ENCODE measurements at places on chromosomes 7 and 10. TPM values are rescaled to one million over a fixed set of nuclear protein-coding genes. Genes with fewer than 3 reads are reported as not detected.

Gene ACTL6B
- not detected for total RNA-seq

Gene AGBL3
- total RNA-seq: 1.0 TPM

Gene TMEM139
- 7.8 TPM for total RNA-seq

Gene MUC12
- not detected for total RNA-seq

Gene EBLN1
- total RNA-seq: not detected

Gene SPDYE2
- total RNA-seq: not detected

Gene FRAT1
- total RNA-seq: 8.2 TPM

Gene GPR15LG
- total RNA-seq: 25.8 TPM

Gene OLAH
- 6.0 TPM for total RNA-seq

Gene DRGX
- not detected for total RNA-seq

Gene HECW1
- total RNA-seq: not detected

Gene SSBP1
- total RNA-seq: 109 TPM

Gene CALHM1
- not detected for total RNA-seq

Gene UCMA
- total RNA-seq: not detected

Gene FXYD4
- total RNA-seq: not detected

Gene EIF3B
- 165 TPM for total RNA-seq

Gene BAMBI
- 4.0 TPM for total RNA-seq

Gene CALHM3
- total RNA-seq: not detected

Gene MMRN2
- 50.8 TPM for total RNA-seq

Gene EIF5AL1
- 0.38 TPM for total RNA-seq

Gene ARMC3
- not detected for total RNA-seq

Gene SORCS1
- total RNA-seq: 2.2 TPM

Gene CREB5
- 15.0 TPM for total RNA-seq

Gene RPEL1
- not detected for total RNA-seq

Gene CLEC2L
- total RNA-seq: not detected

Gene TSPAN13
- total RNA-seq: 8.8 TPM

Gene SYNPO2L
- total RNA-seq: not detected

Gene LSM5
- 10.7 TPM for total RNA-seq

Gene IRF5
- total RNA-seq: 15.7 TPM

Gene ASB4
- not detected for total RNA-seq

Gene PNLIPRP1
- not detected for total RNA-seq

Gene DUSP5
- total RNA-seq: 57.2 TPM

Gene HABP2
- not detected for total RNA-seq

Gene GATA3
- 110 TPM for total RNA-seq

Gene SPDYE8
- not detected for total RNA-seq

Gene MDH2
- 101 TPM for total RNA-seq

Gene ITGA8
- total RNA-seq: 2.2 TPM

Gene STK31
- 0.78 TPM for total RNA-seq

Gene HOXA1
- total RNA-seq: 0.63 TPM

Gene LRRD1
- not detected for total RNA-seq

Gene EPDR1
- total RNA-seq: 1.1 TPM

Gene MAGI2
- 1.6 TPM for total RNA-seq

Data from lower leg skin (tissue), 4 donors.